ENCODE measurements at places on chromosomes 2 and 18. TPM values are rescaled to one million over a fixed set of nuclear protein-coding genes. Genes with fewer than 3 reads are reported as not detected.

DNA sequence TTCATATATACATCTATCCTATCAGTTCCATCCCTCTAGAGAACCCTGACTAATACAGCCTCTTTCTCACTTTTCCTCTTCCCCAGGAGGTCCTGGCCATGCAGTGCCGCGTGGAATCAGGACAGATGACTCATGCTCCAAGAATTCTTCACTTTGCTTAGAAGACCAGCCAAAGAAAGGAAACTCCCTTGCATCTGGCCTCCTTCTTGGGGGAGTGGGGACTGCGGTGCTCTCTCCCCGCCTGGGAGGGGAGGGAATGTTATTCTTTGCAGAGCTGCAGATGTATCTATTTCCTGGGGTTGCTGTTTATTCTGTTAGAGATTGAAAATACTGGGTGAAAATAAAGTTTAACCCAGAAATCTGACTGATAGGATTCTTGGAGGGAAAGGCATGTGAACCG lies 111.5 kb upstream of the SH3BP4 start:
- peak; percentile 98 for DNase-seq

DNA sequence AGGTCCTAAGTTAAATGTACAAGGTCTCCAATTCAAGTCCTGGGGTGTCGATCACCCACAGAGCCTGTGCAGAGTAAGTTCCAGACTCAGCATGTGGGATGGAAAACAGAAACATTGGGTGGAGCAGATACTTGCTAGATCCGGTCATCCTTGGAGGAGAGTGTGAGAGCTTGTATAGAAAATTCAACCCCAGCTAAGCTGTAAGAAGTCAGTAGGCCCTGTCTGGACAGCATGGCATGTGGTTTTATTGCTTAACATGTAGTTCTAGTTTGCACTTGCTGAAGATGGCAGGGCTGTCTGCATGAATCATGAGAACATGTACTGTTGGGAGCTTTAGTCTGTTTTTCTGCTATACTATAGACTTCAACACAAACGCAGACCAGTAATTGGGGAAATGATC lies 189.6 kb upstream of the RMP24 start:
- DNase-seq = no peak

DNA sequence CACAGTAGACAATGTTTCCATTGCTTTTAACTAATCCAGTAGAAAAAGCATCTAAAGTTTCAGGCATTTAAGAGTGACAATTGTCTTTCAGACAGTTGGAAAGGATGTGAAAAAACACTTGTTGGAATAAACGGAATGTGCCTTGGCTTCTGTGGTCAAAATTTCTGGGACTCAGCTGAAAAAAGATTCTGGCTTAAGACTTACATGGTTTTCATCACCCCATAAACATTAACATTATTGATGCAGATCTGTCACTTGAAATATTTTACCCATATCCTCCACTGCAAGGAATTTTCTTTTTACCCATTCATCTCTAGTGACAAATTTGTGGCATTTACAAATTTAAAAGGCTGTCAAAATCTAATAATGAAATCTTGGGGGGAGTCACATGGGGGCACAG lies 166.0 kb downstream of the SRBD1 start:
- no peak for DNase-seq

DNA sequence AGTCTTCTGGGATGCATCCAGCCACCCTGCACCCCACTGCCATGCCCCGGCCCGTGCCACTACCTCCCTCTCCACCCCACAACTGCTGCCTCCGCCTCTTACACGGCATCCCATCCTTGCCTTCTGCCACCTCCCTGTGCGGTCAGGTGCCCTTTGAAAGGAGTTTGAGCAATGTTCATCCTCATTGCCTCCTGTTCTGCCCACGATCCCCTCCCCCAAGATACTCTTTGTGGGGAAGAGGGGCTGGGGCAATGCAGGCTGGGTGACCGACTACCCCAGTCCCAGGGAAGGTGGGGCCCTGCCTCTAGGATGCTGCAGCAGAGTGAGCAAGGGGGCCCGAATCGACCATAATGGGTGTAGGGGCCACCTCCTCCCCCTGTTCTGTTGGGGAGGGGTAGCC lies 8.4 kb downstream of the MFSD2B start:
- DNase-seq = no peak

- DNase-seq = no peak
These were observed 687.1 kb downstream of the DPP10 start for GRCh38 chr2:115129536-115129935.

- no peak for DNase-seq
These were observed 155.4 kb upstream of the ACAA2 start for GRCh38 chr18:49968644-49969309.

GRCh38 chr2:234164493-234165413 lies 114.3 kb downstream of the SPP2 start:
- no peak for DNase-seq

GRCh38 chr2:54597153-54597848 lies 126.2 kb upstream of the EML6 start:
- DNase-seq = peak; percentile 38

- no peak for DNase-seq
These were observed 5.4 kb upstream of the SALL3 start for GRCh38 chr18:78974115-78974761.

DNA sequence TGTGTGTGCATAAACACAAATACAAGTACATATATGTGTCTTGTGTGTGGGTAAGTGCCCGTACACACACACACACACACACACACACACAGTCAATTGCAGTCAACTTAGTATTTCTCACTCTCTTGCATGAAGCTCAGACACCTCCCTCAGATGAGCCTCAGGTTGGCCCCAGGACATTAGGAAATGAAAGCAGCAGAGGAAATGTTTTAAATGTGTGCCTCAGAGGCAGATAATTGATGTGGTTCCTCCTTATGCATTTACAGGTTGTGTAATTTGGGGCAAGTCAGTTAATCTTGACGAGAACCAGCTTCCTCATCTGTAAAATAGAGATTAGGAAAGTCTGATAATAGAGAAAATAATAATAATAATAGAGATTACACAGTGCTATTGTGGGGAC lies 814.0 kb upstream of the ID2 start:
- DNase-seq = no peak

- DNase-seq = no peak
These were observed 63.8 kb downstream of the HAUS1 start for GRCh38 chr18:46167971-46168370.

DNA sequence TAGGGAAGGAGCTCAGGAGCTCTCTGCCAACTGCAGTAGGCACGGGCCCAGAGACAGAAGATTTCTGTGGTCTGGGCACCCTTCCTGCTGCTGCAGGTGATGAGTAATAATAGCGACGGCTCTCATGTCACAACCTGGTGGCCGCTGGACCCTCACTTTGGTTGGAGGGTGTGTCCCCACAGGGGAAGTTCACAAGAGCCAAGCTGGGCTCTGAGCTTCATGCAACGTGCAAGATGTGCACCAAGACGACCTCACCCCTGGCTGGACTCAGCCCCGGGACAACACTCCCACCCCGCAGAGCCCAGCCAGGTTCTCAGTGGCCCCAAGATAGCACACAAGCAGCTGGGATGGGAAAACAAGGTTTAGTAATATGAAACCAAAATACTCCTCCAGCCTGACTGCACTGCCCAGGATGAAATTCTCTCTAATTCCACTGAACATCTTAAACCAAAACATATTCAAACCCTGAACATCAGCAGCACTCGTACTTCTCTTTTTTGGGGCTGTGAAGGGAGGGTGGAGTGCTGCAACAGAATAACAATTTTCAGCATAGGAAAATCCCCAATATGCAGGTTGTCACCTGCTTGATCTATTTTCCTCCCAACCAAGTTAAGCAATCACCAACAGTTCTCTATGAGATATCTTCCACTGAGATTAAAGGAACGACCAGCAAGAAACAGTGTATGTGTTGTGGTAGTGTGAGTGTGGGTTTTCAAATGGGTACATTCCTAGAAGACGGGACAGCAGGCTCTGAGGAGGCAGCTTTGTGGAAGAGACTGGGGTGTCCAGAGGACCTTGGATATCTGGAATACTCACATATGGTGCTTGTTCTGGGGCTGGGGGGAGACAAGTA lies 26.5 kb downstream of the BCL2 start:
- DNase-seq = no peak

- no peak for DNase-seq
These were observed 4.9 kb upstream of the PHLPP1 start for GRCh38 chr18:62710417-62710816.

DNA sequence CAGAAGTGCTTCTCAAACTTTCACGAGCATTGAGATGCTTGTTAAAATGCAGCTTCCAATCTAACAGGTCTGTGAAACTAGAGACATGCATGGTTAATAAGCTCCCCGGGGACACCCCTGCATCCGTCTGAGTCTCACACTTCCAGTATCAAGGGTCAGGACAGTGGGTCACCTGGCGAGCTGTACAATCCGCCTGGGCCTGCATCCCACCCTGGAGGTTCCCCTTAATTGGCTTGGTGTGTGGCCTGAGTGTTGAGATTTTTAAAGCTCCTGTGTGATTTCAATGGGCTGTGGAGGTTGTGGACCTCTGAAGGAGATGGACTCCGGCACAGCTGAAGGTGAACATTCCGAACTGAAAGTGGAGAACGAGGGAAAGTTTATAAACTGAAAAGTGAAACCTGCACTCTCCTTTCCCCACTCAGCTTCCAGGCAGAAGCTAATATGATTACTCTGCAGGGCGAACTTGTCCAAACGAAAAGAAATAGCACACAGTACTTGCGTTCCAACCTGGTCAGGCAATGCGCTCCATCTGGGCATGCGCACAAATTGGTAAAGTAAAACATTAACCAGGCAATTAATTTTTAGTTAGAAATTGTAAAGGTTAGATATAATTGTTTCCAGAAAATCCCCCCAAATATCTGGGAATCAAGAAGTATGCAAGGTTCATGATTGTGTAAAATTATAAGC lies 191.7 kb upstream of the ALKAL2 start:
- no peak for DNase-seq

GRCh38 chr2:110770959-110771431 lies 38.6 kb downstream of the ACOXL start:
- DNase-seq = peak; percentile 63

DNA sequence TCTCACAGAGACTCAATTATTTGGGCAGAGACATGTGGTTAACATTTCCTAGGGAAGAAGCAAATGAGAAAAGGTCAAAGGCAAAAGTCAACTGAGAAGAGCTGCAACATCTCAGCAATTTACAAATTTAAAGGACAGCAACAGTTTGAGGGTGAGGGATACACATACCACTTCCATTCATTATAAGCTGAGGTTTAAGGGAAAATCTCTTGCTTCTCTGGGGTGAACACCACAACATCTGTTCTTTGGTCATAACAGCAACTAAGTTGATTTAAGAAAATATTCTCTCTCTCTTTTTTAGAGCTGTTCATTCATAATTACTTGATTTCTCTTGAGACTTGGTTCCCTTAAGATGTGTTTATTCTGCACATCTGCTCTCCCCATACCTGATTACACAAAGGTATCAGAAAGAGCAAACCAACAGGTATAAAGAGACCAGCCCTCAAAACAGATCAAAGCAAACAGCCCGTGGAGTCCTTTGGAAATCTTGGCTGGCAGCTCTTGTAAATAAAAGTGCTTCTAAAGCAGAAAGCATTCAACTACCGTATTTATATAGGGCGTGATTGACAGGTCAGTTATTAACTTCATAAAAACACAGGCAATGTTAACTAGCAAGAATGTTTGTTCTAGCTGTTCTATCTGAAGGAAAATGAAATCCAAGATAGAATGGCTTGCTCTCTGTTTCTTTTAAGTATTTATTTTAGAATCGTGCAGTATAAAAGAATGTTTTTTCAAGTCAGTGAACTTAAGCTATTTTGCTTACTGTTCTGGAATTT lies 132.8 kb downstream of the THADA start:
- DNase-seq = no peak

DNA sequence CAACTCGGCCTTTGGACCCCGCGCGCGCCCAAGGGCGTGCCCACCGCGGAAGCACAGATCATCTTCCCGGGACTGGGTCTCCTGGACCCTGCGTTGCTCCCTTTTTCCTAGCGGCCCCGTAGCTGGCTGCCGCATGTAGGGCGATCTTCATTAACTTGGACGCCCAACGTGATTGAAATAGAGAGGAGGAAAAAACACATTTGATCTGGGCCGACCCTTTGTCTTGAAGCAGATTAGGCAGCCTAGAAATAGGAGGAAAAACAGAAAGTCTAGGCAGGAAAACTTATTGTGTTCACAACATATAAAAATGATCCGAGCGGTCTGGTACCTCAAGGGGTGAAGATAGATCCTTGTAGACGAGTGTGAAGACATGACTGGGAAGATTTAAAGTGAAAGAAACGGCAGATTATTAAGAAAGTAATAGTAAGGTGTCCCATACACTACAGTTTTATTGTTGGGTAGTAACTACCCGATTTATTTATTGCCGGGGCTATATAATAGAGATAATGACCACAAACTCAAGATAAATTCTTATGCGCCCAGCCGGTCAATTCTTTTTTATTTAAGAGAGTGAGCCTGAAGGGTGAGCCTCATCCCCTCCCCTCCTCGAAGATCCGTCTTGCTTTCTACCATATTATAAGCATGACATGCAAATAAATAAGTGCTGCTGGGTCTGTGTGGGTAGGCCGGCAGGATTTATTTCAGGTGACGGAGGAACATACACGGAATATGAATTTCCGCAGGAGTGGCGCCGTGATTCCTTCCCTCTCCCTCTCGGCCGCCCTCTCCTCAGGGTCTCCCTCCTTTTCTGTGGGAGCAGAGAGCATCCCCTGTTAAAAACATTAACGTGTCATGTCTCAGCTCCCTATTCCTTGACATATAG lies 147.4 kb downstream of the MEIS1 start:
- DNase-seq = peak; percentile 62

DNA sequence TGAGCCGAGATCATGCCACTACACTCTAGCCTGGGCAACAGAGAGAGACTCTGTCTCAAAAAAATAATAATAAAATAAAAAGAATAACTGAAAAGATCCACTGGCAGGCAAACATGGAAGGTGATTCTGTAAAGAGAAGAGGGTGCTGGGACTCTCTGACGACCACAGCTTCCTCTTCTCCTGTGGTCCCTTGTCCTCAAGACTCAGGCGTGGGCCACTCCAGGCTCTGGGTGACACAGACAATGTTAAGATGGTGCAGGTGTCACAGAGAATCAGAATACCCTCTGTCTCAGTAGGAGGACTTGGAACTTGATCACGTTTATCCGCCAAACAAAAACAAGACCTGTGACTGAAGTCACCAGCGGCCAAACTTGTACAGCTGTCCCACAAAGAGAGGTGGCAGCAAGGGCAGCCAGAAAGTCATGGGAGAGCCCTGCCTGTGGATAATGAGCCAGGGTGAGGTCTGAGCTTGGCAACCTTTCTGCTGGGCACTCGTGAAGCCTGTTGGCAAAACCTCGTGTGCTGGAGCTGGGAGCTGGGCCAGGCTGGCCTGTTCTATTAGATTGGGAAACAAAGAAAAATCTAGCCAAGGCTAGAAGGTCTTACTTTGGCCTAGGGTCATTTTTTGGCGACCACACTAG lies 76.4 kb upstream of the ITGA6 start:
- no peak for DNase-seq

The OR6B2 gene
- polyA plus RNA-seq = not detected

The LTBP1 gene
- polyA plus RNA-seq = 254 TPM

The CD28 gene
- not detected for polyA plus RNA-seq

The ADCYAP1 gene
- polyA plus RNA-seq = not detected

The RBM44 gene
- 0.11 TPM for polyA plus RNA-seq

The NAT8 gene
- polyA plus RNA-seq = not detected

The NCK2 gene
- polyA plus RNA-seq = 20.3 TPM

The SLC4A5 gene
- 0.19 TPM for polyA plus RNA-seq

The TMSB10 gene
- polyA plus RNA-seq = 7,414 TPM

The IL1A gene
- 0.07 TPM for polyA plus RNA-seq

The SPIRE1 gene
- polyA plus RNA-seq = 19.0 TPM

The SAP130 gene
- polyA plus RNA-seq = 6.7 TPM

The WDR43 gene
- polyA plus RNA-seq = 74.7 TPM

The MC4R gene
- polyA plus RNA-seq = not detected

The IL18R1 gene
- 0.18 TPM for polyA plus RNA-seq

The PSME4 gene
- 43.2 TPM for polyA plus RNA-seq

The CCDC148 gene
- 1.2 TPM for polyA plus RNA-seq

The ARHGEF4 gene
- polyA plus RNA-seq = 0.66 TPM

The LIPG gene
- polyA plus RNA-seq = 0.30 TPM

The ALPP gene
- not detected for polyA plus RNA-seq
